ENCODE measurements at places on chromosomes 3 and 15.

- DNase-seq, result no peak
Measured at GRCh38 chr15:72130272-72130671, 12.1 kb downstream of the SENP8 start.

GRCh38 chr3:123339302-123339701 is 109.6 kb downstream of the ADCY5 start:
- no peak for DNase-seq

- DNase-seq, result no peak
Measured at GRCh38 chr3:155211266-155211665, 82.2 kb downstream of the STRIT1 start.

DNA sequence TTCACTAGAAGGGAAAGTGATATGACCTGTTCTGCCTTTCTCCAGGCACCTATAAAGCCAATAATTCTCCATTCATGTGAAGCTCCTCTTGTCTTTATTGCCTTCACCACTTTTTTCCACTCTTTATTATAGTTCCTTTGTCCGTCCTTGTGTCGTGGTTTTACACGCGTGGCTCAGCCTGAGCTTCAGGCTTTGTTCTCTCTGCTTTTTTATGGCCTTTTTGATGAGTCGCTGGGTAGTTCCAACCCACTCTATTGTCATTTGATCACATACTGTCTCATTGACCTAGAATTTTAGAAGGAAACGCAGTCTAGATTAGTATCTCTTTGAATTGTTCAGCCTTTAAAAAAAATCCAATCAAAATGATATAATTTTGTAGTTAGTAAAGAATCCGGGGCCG is 403.2 kb downstream of the PTPRG start:
- peak; percentile 3 for DNase-seq

DNA sequence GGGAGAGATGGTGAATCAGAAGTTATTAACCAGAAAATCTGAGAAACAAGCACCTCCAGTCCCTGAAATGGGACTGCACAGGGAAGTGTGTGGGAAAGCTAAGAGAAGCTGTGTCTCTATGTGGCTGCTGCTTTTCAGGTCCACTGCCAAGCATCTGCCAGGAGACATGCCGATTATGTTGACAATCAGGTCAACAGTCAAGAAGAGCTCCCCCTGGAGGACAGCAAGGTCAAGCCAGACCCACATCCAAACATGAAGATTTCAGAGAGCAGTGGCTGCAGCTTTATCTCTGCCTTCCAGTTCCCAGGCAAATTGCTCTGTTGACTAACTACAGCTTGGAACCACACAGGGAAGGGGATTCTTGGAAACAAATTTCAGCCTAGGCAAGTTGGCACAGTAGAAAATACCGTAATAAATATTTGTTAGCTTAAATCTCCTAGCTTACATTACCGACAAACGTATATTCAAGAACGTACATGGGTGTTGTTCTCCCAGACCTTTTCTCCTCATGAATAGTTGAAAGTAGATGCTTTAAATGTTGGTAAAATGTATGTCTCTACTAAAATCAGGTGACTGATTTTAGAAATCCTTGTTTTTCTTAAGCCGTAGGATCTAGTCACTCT is 394.5 kb upstream of the RARB start:
- DNase-seq, result no peak

DNA sequence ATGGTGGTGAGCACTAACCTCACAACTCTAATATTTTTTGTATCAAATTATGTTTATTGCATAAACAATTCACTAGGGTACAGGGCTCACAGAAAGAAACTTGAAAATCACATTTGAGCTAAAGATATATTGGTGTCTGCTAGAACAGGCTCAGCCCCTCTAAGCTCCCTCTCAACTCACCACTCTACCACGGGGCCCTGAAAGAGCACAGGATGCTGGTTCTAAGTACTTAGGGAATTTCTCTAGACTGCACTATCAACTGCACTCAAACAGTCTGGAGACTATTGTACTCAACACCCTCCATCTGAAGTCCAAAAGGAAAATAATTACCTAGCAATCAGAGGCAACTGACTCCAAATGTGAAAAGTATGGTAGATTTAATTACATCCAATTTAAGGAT is 98.7 kb upstream of the STRIT1 start:
- no peak for DNase-seq

- DNase-seq, result no peak
Measured at GRCh38 chr3:194598771-194599557, 34.3 kb downstream of the TMEM44 start.

DNA sequence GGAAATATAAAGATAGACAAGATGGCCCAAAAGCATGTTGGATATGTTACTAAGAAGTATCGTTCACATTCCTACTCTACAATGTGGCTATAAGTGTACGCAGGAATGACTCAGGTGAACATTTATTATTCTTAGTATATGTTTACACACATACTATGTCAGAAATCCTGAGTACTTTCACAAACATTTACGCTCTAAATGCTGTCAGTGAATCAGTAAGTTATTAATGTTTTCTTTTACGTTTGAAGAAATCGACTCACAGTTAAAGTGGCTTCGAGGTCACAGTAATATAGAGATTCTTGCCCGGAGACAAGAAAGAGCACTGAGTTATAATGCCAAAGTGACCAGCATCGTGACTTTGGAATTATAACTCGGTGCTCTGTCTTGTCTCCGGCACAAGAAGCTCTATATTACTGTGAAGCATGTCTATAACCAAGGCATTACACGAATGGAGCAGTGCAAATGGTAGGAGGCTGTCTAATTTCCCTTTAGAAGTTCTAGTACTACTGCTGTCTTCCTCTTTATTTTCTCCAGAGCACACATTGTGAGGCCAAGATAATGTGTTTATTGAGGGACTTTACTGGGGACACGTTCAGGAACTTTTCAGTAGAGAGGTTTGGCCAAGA is 61.8 kb upstream of the P3H2 start:
- DNase-seq, result no peak

DNA sequence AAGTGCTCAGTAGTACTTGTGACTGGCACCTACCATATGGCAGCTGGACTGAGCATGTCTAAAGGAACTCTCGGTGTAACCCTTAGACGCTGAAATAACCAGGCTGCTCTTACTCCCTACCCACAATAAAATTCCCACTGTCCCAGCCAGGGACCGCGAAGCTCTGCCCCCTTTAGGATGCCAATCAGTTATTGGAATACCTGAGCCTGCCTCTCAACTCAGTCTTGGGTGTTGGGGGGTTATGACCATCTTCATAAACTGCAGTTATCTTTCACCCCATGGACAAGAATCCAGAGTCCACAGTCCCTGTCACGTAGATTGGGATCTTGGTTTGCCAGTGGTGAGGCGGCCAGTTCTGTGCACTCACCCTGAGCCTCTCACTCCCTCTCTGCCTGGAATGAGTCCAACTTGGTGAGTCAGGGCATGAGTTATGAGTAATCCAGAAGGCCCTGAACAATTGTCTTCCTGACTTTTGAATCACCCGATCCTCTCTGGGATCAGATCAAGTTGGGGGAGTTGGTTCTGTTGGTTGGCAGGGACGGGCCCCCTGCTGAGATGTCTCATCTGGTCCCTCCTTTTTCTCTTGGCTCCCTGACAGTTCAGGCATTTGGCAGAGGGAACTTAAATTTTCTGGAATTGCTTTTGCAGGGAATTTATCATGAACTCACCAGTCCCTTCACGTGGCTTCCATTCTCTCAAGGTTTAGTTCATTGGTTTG is 120.1 kb upstream of the UBE2E1 start:
- peak; percentile 47 for DNase-seq

DNA sequence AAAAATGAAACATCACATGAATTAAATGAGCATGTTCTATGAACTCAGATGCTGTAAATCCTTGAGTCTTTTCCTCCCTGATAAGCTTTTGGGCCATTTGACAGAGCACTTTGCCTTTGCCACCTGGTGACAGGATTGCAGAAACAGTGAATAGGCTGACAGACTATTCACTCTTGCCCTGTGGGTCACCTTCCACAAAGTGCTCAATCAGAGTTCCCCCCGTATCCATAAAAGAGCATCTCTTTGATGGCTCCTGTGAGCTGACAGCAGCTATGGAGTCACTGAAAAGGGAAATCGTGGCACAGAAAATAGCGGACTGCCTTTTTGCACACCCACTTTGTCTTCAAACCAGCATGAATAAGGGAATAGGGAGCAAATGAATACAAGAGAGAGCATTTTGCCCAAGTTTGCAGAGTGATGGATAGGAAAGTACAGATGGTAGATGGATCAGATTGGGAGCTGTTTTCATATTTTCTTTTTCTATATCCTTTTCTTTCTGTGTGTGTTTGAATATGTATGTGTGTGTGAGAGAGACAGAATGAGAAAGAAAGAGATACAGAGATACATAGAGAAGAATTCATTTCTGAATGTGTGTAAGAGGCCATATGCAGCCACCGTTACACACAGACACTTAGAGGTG is 37.8 kb upstream of the GOLM2 start:
- no peak for DNase-seq

DNA sequence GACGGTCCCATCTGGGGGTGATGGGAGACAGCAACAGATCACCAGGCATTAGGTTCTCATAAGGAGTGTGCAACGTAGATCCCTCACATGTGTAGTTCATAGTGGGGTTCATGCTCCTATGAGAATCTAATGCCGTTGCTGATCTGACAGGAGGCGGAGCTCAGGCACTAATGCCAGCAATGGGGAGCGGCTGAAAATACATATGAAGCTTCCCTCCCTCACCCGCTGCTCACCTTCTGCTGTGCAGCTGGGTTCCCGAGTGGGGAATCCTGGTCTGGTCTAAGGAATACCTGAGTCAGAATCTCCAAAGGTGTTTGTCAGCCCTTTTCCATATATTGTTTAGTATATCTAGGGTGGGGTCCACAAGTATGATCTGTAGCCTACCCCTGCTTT is 52.3 kb downstream of the CHD2 start:
- DNase-seq, result no peak

DNA sequence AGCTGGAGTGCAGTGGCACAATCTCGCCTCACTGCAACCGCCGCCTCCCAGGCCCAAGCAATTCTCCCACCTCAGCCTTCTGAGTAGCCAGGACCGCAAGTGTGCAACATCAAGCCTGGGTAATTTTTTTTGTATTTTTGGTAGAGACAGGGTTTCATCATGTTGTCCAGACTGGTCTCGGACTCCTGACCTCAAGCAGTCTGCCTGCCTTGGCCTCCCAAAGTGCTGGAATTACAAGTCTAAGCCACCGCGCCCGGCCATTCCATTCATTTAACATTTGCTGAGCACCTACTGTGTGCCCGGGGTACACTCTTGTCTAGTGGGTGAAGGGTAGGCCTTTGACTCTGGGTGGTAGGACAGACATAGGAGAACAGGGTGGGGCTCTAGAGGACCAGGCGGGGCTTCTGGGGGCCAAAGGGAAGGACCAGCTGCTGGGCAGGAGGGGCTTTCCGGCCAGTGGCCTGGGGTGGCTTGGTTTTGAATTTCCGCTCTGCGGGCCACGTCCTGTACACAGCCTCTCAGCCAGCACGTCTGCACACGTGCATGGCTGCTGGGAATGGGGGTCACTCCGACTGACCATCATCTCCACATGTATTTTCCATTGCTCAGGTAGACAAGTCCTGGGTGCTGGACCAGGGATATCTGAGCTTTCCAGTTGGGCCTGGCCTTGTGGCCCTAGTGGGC is 2.4 kb downstream of the SLC38A3 start:
- DNase-seq, result no peak

DNA sequence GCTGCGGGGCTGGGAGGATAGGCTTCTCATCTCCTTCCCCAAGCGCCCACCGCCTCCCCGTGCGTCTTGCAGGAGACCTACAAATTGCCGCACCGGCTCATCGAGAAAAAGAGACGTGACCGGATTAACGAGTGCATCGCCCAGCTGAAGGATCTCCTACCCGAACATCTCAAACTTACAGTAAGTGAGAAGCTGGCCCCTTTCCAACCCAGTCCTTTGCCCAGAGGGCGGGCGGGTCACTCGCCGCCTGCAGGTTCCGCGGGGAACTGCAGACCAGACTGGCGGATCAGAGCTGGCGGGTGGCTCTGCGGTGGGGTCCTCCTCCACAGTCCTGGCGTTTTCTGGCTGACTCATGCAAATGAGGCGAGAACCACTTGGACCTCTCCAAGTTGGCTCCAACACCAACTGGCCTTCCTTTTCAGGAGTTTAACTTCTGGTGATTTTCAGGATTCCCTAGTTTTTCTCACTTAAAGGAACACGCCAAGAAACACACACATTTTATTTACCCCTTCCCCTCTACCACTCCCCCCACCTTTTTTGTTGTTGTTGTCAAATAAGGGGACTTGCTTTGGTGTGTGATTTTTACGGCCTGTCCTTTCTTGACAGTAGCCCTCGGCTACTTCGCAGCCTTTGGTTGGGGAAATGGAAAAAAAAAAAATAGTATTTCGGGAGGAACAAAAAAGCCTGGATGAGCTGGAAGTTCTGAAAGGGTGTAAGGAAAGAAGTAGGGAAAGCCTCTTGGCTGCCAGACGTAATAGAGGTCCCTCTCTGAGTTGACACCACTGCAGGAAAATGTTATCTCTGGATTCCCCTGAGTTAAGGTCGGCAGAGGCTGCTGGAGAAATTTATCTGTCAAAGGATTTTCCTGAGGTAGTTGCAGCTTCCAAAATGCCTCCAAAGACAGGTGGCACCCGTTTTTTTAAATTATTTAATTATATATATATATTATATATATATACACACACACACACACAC is 1.3 kb downstream of the BHLHE40 start:
- DNase-seq, result peak; percentile 69

DNA sequence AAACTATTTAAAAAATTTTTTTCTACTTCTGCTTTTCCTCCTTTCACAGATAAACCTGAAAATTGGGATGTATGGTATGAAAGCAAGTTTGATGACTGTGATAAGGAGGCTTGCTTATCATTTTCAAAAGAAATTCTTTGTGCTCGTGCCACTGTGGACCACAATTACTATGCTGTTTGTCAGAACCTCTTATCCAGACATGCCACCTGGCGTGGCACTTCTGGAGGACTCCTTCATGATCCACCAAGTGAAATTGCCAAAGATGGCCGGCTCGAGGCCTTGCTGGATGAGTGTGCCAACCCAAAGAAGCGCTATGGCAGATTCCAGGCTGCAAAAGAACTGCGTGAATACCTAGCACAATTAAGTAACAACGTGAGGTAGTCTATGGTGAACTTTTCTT is 17.8 kb downstream of the DIPK2A start:
- DNase-seq, result no peak

- DNase-seq, result no peak
Measured at GRCh38 chr15:58760385-58761009, 10.6 kb upstream of the MINDY2 start.

All from NCI-H345 (cell line).